ENCODE measurements at places on chromosomes 5 and 9.
A peak's percentile ranks its signal among the peaks of the same experiment; 100 is the strongest.

- no peak for DNase-seq
These were observed 183.9 kb upstream of the DMAC1 start for GRCh38 chr9:7983490-7983889.

DNA sequence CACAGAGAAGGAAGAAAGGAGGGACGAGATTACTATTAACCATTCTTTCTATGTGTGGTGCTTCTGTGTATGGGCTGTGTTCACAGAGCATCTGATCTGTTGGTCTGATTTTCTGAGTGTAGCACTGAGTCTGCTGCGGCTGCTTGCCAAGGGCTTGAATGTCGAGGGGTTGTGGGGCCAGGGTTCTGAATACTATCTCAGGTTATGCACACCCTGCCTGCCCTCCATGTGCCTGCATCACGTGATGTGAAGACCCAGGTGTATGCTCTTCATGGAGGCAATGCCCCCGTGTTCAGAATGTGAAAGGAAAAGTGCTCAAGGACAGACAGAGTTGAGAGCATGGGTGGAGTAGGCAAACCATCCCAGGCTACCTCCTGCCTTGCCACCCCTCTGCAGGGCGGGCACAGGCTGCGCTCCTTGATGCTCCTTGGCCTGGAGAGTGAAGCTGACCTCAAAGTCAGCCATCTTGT, 254.9 kb downstream of the FANCC start:
- no peak for DNase-seq

DNA sequence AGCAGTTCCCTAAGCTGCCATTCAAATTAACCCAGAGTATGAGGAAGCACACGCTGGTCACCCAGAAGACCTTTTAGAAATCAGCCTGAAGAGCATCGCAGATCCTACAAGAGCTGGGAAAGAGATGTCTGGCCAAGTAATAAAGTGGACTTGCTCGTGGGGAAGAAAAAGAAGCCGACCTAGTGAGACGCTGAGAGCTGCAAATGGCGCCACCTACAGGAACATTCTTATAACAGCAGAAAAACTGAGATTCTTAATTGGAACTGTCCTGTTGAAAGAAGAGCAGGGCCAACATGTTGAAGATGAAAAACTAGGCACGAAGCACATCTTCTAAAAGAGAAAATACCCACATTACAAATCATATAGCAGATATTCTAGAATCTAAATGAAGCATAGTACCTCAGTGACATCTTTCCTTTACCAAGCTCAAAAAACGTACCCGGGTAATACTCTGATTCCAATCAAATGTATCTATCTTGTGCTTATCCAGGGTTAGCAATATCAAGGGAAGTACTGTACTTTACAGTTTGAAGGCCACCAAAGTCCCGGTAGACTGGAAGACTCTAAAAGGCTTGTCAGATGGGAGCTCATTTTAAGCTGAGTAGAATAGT, 3.9 kb upstream of the GNAQ start:
- DNase-seq, result peak; percentile 76

GRCh38 chr5:143205386-143205785, 198.1 kb downstream of the NR3C1 start:
- no peak for DNase-seq

DNA sequence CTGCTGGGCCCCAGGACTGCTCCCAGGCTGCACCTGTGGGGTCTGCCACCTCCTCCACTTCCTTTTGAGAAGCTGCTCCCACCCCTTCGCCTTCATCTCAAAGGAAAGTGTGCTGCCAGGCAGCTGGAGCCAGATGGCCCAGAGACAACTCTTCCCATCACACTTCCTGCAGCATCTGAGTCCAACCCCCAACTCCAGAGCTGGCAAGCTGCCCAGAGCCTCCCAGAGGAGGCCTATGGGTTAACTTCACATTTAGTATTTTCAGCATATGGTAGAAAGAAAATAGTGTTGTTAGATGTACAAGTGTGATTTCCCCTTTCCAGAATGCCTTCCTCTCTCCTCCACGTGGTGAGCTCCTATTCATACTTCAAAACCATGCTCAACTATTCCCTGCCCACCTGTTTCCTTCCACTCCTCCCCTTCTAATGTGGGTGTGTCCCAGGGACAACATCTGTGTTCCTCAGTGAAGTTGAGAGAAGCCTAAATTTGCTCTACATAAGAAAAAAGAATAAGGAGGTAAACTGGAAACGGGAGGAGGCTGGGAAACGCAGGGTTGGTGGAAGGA, 38.6 kb upstream of the KCNMB1 start:
- DNase-seq, result no peak

GRCh38 chr9:38331141-38331540, 61.4 kb upstream of the ALDH1B1 start:
- no peak for DNase-seq

DNA sequence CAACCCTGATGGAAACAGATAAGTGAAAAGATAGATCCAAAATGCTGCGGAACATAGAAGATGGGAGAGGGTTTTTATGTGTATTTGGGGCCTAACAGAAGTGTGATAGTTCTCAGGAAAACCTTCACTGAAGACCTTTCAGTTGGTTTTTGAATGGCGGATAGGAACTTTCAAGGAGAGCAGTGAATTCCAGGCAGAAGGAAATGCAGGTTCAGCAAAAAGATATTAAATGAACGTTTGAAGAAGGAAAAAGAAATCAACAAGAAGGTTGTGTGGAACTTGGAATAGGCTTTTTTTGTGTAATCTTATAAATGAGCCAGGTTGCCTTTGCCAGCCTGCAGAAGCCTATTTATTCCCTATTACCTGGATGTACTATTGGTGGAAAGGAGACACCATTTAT, 2.1 kb downstream of the PPIP5K2 start:
- DNase-seq, result no peak

DNA sequence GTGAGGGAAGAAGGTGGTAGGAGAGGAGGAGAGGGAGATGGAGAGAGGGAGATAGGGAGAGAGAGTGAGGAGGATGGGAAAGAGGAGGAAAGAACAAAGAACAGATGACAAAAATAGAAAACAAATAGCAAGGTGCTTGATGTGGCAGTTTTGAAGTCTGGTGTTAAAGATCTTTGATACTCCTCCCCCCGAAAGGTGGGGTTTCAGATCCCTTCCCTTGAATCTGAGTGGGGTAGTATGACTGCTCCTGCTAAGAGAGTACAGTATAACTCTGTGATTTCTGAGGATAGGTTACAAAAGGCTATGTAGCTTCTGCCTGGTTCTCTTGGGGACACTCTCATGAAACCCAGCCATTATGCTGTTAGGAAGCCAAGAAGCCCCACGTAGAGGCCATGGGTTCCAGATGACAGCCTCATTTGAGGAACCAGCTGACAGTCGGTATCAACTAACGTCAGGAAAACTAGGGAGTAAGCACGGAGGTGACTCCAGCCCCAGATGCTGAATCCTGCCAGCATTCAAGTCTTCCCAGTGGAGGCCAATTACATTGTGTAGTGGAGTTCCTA, 102.1 kb downstream of the FANCC start:
- no peak for DNase-seq

DNA sequence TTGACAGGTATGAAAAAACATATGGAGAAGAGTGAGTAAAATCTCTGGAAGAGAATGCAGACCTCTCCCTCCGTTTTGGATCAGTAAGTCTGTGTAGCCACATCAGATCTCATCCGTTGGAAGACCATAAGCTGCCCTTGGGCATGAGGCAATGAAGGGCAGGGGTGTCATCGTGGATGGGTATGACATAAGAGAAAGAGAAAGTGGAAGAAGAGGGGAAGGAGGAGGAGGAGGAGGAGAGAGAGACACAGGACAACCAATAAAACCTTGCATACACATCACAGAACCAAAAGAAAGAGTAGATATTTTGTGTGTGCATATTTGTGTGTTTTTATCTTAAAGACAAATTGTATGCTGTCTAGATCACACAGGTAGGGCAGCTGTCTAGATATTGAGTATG, 50.7 kb downstream of the PRRC1 start:
- DNase-seq, result no peak

DNA sequence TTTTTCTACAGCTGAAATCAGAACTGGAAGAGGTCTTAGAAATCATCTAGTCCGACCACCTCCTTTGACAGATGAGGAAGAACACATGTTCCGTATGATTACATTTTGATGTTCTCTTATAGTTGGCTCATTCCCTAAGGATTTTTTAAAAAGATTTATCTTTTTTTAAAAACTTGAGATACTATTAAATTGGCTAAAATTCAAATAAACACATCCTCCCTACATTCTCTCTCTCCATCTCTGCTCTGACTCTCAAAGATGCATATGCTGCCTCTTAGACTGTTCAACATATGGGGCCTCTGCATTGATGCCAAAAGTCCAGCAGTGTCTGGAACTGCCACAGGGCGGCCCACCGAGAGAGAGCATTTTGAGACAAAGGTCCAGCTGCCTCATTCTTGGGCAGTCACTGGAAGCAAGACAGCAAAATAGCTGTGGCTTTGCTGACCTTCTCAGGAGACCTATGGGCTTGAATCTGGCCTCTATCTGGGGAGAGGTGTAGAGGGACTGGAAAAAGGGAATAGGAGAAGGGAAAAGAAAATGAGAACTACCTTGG, 12.8 kb upstream of the TSSK1B start:
- no peak for DNase-seq

DNA sequence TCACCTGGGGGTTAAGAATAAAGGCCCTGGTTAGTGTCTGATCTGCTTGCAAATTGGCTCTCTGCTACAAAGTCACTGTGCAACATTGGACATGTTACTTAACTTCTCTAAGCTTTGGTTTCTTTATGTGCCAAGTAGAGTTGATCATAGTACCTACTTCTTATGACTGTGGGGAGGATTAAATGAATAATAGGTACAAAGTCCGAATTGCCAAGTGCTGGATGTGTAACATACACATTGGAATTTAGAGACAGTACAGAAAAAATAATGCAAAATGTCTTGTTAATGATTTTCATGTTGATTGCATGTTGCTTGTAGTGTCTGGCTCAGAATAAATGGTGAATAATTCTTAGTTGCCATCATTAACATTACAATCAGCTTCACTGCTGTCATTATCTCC, 2.2 kb downstream of the DOCK8 start:
- DNase-seq, result no peak

- no peak for DNase-seq
These were observed 154.9 kb downstream of the FAM174A start for GRCh38 chr5:100690036-100690560.

GRCh38 chr5:172144291-172144815, 43.7 kb downstream of the STK10 start:
- no peak for DNase-seq

DNA sequence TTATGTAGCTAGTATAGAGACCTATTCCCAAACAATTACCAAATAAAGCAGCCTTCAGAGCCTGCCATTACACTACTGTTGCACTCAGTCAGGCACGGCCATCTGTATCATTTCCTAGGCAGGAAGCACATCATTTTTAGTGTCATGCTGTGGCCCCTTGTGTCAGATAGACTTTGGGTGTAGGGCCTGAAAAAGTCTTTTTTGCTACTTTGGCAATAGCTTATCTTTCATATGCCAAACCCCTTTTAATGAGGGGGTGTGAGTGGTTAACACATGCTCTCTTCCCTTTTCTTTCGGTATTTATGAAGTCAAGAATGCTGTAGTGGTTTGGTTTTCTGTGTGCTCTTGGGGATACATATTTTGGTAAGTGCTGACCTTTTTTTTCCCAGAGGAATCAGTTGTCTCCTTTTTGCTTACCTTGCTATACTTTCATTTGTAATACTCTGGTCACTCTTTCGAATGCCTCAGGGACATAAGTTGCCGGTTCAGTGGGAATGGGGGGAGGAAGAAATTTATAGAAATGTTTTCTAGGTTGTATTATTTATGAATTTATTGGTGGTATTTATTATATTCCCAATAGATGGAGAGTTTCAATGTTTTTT, 209.8 kb downstream of the CSNK1G3 start:
- DNase-seq, result no peak

- DNase-seq, result no peak
These were observed 237.3 kb downstream of the ZSWIM6 start for GRCh38 chr5:61569353-61569752.

GRCh38 chr5:61582205-61582820, 250.3 kb downstream of the ZSWIM6 start:
- no peak for DNase-seq

DNA sequence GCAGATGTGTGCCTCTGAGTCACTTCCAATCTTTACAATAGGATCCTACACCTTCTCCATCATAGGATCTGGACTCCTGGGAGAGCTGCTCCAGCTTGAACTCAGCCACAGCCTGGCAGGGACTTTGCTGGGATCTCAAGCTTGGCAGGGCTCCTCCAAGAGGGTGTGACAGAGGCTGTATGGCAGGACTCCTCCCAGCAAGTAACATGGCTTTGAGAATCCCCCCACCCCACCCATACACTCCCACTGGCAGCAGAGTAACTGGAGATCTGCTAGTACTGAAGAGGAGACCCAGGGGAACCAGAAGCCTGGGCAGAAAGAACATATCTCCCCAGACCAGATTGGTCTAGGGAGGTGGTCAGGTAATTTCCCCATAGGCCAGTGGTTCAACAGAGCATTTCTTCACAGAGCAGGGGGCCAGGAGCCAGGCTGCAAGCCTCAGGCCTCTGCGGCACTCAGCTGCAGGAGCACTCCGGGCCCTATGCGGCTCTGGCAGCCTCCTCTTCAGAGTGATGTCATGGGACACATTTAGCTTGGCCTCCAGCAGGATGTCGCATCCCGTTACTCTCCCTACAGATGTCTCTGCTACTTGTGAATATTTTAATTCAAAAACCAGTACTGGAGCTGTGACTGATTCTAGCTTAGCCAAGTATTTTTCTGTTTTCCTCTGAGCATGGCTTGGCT, 1.7 kb upstream of the ACSL6 start:
- no peak for DNase-seq

DNA sequence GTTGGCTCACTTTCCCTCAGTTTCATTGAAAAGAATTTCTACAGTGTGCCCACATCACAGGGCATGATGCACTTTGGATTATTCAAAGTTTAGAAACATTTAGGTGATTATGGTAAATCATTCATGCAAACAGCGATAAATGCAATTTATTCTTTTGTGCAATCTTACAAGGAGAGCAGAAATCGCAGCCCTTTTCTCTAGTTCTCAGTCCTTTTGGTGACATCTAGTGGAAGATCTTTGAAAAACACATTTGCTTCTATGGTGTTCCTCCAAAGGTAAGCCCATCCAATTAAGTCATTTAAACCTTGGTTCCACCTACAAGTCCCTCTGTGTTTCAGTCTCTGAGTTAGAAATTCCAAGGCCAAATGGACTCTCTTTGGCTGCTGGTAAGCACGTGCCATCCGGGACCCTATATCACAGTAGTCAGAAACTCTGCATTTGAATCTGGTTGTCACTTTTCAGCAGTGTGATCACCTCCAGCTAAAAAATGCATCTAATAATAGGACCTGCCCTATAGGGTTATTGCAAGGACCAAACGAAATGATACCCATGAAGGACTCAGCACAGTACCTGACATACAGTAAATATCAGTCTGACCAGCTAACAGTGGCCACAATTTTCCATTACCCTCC, 66.4 kb downstream of the MACROH2A1 start:
- DNase-seq, result peak; percentile 31

GRCh38 chr5:63128018-63128417, 549.4 kb downstream of the LRRC70 start:
- DNase-seq, result no peak

GRCh38 chr5:36692791-36693763, 86.7 kb downstream of the SLC1A3 start:
- DNase-seq, result peak; percentile 10

GRCh38 chr9:72858089-72858912, 94.6 kb downstream of the ALDH1A1 start:
- no peak for DNase-seq

GRCh38 chr5:138503487-138504270, 38.4 kb downstream of the EGR1 start:
- peak; percentile 59 for DNase-seq

Data from CD4-positive, alpha-beta T cell treated with Interleukin-2 at 100 ng/mL for 4 hours (primary cell).